ENCODE measurements at places on chromosomes 5 and 9.

DNA sequence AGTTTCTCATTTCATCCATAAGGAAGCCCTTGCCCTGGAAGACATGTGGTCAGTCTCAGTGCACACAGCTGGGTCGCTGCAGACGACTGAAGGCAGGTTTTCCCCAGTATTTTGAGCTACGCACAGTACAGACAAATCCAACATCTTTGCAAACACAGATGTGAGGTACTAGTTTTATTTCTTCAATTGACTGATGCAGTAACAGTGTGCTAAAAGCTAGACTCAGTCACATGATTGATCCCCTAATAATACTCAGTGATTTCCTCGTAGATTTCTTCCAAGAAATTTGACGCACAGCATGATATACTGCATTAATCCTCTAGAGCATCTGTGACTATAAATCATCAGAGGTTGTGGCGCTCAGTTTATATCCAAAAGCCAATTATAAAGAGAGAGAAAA lies 346.1 kb downstream of the DIRAS2 start:
- no peak for DNase-seq

- no peak for DNase-seq
These were observed 801.4 kb upstream of the PTPRD start for GRCh38 chr9:11414241-11414640.

GRCh38 chr5:143188692-143189091 lies 214.8 kb downstream of the NR3C1 start:
- no peak for DNase-seq

GRCh38 chr5:138745268-138745667 lies 8.0 kb upstream of the CTNNA1 start:
- no peak for DNase-seq

DNA sequence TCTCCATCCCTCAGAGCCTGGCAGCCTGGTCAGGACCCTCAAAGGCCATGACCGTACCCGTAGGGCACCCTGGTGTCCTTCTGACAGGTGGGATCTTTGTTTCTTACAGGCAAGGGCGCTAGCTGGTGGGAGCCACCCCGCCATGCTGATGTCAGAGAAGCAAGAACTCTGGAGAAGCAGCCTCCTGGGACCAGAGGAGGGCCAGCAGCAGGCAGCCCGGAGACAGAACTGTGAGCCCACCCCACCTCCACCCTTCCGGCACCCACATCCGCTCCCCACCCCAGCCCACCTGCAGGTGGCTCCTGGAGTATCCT lies 42.2 kb upstream of the IL17B start:
- no peak for DNase-seq

GRCh38 chr9:92181296-92181695 lies 66.1 kb upstream of the SPTLC1 start:
- DNase-seq: no peak

DNA sequence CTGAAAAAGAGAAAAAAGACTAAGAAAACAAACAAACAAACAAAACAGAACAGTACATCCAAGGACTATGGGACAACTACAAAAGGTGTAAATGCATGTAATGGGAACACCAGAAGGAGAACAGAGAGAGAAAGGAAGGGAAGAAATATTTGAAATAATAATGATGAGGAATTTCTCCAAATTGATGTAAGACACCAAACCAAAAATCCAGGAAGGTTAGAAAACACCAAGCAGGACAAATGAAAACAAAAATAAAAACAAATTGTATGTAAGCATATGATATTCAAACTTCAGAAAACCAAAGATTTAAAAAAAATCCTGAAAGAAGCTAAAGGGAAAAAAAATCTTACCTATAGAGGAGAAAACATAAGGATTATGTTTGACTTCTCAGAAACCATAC lies 125.9 kb upstream of the ACTBL2 start:
- DNase-seq: no peak

- DNase-seq: no peak
These were observed 238.8 kb downstream of the ARHGAP26 start for GRCh38 chr5:143008809-143009521.

- no peak for DNase-seq
These were observed 57.2 kb downstream of the MTMR12 start for GRCh38 chr5:32255540-32255900.

- no peak for DNase-seq
These were observed 99.4 kb downstream of the TMEM215 start for GRCh38 chr9:32882705-32883104.

GRCh38 chr9:698954-699353 lies 142.5 kb upstream of the DMRT1 start:
- no peak for DNase-seq

DNA sequence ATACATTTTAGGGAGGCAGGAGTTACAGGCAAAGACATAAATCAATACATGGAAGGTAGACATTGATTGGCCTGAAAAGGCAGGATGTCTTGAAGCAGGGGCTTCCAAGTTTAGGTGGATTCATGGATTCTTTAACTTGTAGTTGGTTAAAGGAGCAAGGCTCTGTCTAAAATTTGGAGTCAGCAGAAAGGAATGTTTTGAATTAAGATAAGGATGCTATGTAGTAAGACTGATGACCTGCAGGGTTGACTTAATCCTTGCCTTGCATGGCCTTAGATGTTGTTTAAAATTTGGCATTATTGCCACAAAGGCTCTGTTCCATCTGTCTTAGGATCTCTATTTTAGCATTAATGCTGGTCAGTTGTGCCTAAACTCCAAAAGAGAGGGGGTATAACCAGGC lies 171.3 kb downstream of the C5orf15 start:
- DNase-seq: no peak

GRCh38 chr5:171024084-171024483 lies 162.3 kb downstream of the RANBP17 start:
- no peak for DNase-seq

DNA sequence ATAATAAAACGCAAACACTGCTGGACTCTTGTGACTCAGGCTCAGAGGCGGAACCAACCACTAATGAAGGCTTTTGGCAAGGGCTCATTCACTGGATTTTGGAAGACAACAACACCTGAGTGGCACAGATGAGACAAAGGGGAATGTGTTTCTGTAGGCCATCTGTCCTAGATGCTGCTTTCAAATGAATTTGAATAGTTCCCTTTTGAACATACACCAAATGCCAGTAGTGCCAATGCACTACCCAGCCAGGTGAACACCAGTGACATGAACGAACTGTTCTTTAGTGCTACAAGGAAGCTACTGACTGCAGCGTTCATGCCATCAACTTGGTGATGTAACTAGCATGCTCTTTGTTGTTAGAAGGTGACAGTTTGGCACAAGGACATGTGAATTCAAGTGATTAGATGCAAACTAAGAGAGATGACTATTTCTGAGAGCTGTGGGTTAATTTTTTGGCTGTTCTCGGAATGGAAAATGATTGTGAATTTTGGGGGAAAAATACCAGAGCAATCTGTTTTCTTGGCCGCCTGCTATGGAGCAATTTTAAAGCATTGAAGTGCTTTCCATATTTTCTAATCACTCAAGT lies 173.7 kb downstream of the SLC24A2 start:
- no peak for DNase-seq

DNA sequence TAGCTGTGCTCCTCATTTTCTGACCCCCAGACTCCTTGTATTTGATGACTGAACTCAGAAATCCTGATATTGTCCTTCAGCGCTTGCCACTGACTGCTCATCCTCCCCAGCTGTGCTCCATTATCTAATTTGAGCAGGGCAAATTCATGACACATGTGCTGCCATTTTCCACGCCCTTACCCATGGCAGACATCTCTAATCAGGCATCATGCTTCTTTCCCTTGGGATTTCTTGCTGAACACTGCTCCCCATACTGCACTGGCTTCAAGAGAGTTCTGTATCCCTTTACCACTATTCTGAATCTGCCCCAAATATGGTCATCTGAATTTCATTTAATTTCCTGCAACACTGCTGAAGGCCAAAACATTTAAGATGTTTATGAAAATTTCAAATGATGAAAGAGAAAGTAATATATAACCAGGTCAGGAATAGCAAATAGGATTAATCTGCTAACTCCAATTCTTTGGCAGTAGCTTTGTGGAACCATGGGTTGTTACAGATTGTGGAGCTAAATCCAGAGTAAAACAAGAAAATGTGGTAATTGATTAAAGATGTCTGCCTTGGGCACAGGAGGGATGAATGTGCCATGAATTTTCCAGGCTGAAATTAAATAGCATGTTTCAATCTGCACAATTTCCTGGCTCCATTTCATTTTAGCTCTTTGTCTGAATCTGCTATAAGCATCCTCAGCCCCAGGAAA lies 93.6 kb downstream of the CYFIP2 start:
- DNase-seq: no peak

GRCh38 chr9:88477300-88477751 lies 57.7 kb upstream of the NXNL2 start:
- DNase-seq: no peak

DNA sequence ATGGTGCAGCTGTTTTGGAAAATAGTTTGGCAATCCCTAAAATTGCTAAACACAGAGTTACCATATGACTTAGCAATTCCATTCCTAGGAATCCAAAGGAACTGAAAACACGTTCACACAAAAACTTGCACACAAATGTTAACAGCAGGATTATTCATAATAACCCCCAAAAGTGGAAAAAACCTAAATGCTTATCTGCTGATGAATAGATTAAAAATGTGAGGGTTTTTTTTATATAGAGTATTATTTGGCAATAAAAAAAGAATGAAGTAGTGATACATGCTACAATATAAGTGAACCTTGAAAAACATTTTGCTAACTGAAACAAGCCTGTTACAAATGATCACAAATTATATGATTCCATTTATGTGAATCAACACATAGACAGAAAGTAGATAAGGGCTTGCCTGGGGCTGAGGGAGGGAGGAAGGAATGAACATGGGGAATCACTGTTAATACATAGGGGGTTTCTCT lies 45.1 kb upstream of the TRIO start:
- no peak for DNase-seq

DNA sequence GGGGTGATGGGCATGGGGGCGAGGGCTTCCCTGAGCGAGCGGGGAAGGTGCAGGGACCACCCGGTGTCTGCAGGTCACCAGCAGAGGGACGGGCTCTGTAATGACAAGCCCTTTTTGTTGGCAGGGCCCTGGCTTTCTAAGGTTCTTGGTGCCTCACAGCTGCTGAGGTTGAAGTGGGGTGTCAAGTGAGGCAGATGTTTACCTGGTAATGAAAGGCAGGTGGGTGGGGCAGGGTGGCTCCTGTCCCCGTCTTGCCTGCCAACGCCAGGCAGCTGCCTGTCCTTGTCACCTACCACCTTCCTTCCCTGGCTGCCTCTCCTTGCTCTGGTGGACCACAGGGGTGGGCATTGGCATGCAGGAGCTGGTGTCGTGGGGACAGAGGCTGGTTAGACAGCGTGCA lies 41.0 kb upstream of the SEMA4D start:
- DNase-seq: peak; percentile 36

GRCh38 chr5:157555037-157555640 lies 20.4 kb downstream of the ADAM19 start:
- DNase-seq: no peak

DNA sequence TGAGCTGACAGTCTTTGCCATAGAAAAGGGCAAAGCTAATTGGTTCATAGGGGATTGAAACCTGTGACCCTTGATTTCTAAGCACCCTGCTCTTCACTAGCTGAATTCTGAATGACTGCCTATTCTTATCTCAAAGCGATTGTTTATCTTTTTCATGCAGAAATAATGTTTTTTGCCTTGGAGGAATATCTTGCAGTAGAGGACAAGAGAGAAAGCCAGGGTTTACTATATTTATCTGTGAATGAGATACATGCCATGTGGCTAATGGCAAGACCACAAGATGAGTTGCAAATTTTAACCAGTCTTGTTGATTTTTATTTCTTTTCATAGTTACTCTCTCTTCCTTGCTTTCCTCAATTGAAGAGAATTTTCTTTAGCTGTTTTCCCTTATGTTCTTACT lies 185.0 kb downstream of the CNTLN start:
- DNase-seq: no peak

- DNase-seq: no peak
These were observed 2.8 kb upstream of the CDC20B start for GRCh38 chr5:55175781-55176175.

DNA sequence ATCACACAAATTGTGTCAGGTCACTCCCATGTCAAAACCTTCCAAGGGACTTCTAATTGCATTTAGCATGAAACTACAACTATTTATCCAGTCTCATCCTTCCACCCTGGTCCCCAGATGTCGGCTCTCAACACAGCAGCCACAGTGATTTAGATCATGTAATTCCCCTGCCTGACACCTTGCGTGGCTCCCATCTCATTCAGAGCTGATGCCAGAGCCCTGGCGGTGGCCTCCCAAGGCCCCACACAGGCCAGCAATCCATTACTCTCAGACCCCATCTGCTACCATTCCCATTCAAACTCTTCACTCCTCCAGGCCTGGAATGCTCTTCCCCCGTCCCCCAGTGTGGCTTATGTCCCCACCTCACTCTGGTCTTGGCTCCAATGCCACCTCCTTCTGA lies 2.4 kb downstream of the SLC35D2 start:
- no peak for DNase-seq

DNA sequence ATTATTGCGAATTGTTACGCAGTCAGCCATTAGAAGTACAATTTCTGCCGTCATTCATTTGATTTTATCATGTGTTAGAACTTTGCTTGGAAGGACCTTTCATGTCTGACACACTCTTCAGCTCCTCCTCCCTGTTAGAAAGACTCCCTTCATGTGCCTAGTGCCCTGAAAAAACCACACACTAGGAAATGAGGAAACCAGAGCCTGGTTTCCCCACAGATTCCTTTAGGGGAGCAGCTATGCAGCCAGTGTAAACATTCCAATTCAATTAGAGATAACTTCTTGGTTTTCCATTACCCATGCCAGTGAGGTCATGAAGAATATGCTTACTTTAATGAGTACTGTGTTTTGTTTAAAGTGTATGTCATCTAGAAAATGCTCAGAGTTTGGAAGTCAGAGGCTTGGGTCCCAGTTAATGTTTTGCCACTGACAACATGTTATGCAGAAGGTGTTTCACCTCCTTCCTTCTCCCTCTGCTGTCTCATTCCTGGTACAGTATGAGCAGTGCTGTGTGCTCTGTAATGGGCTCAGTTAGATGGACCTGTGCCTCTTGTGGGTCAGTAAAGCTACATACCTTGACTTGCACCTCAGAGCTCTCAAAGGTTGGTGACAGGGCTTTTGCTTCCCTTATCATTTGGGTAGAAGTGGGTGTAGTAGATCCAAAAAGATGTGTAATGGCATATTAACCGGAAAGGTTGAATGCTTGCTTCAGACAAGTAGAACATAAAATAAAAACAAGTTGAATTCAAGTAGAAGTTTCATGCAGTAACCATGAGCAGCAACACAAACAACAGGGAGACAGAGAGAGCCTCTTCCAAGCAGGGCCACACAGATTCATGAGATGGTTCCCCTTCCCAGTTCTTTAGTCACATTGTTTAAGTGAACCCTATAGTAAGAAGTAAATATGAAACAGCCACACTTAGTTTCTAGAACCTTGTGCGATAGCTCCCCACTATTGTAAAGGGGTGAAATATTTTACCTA lies 52.6 kb upstream of the TNFAIP8 start:
- DNase-seq: no peak

DNA sequence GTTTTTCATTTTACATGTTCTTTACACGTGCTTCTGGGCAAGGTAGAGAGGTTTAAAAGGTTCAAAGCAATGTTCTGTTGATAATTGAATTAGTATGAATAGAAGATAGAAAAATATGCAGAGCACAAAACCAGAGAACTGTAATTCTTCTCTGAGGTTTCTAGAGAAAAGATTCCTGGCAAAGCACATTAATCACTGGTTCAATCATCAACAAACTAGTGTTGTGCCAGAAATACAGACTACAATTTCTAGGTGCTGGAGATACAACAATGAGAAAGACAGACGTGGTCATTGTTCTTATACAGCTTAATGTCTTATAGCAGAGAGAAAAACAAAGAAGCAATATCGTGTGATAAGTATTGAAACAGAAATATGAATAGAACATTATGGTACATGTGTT lies 25.5 kb downstream of the MEGF9 start:
- DNase-seq: no peak

- DNase-seq: no peak
These were observed 73.0 kb downstream of the KIF24 start for GRCh38 chr9:34256104-34256503.
